ENCODE measurements at places on chromosomes 12 and 14. TPM values are rescaled to one million over a fixed set of nuclear protein-coding genes. Genes with fewer than 3 reads are reported as not detected.

Gene IGF1
- total RNA-seq: 8.3 TPM

Gene RNASE3
- total RNA-seq: not detected

Gene LRRC10
- total RNA-seq: 40.5 TPM

Gene CD163L1
- total RNA-seq: 2.1 TPM

Gene KCNK10
- total RNA-seq: not detected

Gene KRT4
- not detected for total RNA-seq

Gene TIMELESS
- total RNA-seq: 2.7 TPM

Gene RASSF8
- 26.7 TPM for total RNA-seq

Gene PIP4K2C
- total RNA-seq: 12.4 TPM

Gene STON2
- total RNA-seq: 12.0 TPM

Gene ZDHHC22
- total RNA-seq: not detected

Gene TGM1
- 1.1 TPM for total RNA-seq

Gene PAH
- 0.51 TPM for total RNA-seq

DNA sequence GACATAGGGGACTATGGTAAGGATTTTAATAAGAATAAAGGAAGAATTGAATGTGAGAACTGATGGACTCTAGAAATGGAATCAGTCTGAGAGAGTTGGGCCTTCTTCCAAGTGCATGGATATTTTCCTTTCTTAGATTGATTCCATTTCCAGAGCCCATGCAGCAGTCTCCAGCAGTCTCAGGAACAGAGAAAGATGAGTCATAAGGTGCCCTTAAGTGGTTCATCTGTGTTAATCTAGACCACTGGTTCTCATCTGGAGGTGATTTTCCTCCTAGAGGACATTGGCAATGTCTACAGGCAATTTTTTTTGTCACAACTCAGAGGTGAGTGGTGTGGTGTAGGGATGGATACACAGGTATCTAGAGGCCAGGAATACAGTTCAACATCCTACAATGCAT, 25.9 kb downstream of the TRIM9 start:
- DNase-seq: no peak

DNA sequence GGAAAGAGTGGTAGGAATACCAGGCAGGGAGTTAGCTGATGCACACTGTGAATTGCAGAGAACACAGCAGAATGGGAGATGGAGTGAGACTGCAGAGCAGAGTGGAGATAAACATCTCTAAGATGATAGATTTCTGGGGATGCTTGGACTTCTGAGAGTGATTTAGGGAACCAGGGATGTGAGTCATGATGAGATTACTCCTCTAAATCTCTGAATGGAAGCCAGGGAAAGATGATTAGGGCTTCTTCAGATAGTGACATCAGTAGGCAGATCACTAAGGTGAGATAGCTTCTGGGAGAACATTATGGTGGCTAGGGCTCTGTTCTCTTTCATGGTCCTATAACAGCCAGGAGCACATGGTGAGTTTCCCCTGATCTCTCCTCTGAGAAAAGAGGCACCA, 501.5 kb upstream of the USP15 start:
- DNase-seq: no peak

DNA sequence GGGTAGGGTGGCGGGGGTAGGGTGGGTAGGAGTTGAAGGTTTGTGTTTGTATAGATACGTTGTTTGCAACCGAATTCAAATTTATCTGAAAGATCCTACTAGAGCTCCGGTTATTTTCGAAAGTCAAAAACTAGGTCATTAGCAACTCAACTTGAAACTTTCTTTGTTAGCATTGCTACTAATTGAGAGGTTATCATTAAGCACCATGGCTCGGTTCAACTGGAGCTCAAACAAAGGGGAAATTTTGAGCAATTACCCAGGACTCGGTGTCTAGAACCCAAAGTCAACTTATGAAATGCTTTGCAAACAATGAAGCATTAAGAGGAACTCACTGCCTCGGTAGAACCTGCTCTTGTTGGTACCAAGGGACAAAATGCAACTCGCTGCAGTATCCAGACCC, 207.7 kb downstream of the BCAT1 start:
- no peak for DNase-seq

GRCh38 chr12:108755481-108755880, 24.2 kb upstream of the CORO1C start:
- no peak for DNase-seq

GRCh38 chr14:89675590-89675989, 258.6 kb upstream of the FOXN3 start:
- DNase-seq: no peak

- no peak for DNase-seq
Measured at GRCh38 chr12:124604264-124604680, 36.9 kb upstream of the NCOR2 start.

- DNase-seq: no peak
Measured at GRCh38 chr14:100025111-100025510, 40.1 kb upstream of the EVL start.

DNA sequence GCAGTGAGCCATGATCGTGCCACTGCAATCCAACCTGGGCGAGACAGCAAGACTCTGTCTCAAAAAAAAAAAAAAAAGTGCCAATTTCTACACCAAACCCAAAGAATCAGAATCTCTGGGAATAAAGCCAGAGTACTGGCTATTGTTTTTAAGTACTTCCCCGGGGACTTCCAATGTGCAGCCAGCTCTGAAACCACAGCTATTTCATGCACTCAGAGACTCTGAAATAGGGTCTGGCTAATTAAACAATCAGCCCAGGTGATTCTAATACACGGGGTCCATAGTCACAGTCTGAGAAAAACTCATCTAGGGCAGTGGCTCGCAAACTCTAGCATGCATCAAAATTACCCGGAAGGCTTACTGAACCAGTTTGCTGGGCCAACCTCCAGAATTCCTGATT, 56.3 kb downstream of the SIX6 start:
- DNase-seq: no peak

GRCh38 chr14:76708028-76708427, 53.2 kb upstream of the VASH1 start:
- no peak for DNase-seq

DNA sequence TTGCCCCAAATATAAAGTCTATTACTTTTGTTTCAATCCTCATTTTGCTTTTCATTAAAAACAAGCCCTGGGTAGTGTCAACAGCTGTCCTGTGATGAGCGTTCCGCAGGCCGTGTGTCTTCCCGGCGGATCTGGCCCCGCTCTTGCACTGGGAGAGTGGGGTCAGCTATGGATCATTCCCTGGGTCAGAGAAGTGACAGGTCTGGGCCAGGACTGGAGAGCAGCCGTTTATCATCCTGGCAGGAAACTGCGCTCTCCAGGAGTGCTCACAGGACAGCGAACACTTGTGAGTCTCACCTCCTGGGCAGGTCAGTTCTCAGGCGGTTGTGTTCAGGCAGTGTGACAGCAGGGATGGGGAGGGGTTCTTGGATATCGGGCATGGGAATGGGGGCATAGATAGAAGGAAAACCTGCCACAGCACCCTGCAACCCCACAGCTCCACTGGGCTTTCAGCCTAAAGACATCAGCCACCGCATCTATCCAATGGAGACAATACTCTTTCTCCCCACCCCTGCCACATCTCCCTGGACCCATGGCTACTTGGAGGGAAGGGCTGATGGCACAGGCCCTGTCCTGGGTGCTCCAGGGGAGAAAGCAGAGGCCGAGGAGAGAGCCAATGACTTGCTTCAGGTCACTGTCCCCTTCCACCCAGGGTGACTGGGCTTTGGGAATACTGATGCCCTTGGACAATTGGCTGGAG, 47.8 kb upstream of the CHGA start:
- DNase-seq: no peak

DNA sequence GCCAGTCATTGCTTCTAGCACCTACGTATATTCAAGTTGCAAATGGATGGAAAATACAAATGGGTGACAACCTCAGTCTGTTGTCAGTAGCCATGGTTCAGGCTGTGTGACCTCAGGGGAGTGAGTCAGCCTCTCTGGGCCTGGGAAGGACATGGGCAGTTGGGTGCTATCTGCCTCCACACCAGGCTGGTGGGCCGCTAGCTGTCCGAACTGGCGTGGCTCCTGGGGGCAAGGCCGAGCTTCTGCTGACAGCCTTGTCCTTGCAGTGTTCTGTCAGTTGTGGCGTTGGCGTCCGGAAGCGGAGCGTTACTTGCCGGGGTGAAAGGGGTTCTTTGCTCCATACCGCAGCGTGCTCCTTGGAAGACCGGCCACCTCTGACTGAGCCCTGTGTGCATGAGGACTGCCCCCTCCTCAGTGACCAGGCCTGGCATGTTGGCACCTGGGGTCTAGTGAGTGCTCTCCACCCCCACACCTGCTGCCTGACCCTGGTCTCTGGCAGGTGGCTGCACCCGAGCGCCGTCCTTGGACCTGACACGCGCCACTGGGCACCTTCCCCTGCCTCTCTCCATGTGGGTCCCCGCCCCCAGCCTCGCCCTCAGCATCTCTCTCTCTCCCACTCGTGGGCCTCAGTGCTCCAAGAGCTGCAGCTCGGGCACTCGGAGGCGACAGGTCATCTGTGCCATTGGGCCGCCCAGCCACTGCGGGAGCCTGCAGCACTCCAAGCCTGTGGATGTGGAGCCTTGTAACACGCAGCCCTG, 17.1 kb downstream of the PAPLN start:
- DNase-seq: no peak

- no peak for DNase-seq
Measured at GRCh38 chr12:71642264-71642663, 21.4 kb downstream of the ZFC3H1 start.

DNA sequence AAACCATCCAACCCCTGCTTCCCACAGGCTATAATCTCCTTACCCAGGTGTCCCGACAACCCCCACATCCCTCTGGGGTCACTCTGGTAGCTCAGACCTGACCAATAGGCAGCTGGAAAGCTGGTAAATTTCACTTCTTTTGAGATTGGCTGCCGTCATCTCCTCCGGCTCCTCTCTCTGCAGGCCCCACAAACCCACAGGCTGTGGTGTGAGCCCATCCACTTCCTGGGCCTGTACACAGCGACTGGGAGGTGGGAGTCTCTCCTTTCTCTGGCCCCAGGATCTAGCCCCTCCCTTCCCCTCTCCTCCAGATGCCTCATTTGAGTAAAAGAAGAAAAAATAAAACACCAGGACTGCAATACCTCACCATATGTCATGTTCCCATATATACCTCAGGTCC, 709 bp downstream of the INHBC start:
- DNase-seq: no peak

DNA sequence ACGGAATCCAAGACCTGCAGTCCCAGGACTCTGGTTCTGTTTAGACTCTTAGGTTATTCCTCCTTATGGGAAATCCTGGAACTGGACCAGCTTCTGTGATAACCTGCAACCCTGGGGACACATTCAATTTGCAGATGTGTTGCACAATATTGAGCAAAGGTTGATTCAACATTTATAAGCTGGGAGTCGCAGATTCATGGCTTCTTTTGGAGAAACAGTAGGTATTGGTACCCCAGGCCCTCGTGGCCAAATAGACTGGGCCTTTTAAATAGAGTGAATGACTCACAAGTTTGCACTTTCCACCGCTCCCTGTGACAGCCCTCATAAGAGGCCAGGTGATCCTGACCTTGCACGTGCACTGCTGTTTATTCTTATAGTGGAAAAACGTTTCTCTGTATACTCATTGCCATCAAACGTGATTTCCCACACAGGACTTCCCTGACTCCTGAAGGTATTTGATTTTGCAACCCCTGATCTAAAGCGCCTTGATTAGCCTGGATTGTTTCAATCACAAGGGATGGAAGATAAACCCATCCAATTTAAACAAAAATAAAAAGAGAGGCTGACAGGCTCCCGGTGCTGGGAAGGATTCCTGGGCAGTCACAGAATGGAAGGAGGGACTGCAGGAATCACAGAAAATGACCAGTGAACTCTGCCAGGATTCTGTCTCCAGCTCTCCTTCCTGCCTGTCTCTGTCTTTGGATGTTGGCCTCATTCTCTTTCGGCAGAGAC, 98.0 kb downstream of the VCPKMT start:
- DNase-seq: no peak

GRCh38 chr14:100400115-100400514, 77.0 kb downstream of the SLC25A47 start:
- no peak for DNase-seq

- DNase-seq: no peak
Measured at GRCh38 chr14:67776653-67777322, 39.6 kb downstream of the ZFYVE26 start.

- DNase-seq: no peak
Measured at GRCh38 chr12:14845350-14845750, 2.0 kb upstream of the ART4 start.

DNA sequence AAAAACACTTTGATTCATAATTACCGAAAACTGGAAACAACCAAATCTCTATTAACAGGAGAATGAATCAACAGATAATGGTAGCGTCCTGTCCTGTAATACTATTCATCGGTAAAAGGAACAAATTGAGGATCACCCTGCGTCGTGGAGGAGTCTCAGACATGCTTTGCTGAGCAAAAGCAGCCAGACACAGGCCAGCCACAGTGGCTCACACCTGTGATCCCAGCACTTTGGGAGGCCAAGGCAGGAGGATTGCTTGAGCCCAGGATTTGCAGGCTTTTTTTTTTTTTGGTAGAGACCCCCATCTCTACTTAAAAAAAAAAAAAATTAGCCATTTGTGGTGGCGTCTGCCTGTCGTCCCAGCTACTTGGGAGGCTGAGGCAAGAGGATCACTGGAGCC, 34.1 kb upstream of the MMP17 start:
- no peak for DNase-seq

GRCh38 chr12:119263466-119263865, 71.1 kb upstream of the CCDC60 start:
- no peak for DNase-seq

DNA sequence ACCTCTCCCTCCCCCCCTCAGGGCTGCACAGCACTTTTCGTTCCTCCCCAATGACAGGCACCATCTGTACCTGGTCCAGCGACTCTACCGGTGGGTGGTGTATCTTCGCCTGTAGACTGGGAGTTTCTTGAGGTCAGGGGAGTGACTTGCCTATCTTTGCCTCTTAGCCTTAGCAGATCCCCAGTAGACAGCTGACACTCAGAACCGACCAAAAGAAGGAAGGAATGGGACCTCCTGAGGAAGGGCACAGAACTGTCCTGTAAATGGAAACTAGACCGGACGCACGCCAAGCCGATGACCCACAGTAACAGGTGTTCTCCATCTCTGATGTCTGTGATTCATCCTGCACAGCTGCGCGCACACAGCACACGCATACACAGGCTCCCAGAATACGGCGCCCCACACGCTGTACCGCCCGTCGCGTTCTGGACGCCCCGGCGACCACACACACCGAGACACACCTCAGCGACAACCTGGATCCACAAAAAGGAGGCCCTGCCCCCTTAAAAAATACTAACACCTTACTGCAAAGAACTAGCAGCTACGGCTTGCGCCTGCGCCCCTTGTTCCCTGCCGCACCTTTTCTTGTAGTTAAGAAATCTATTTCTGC, 673 bp upstream of the TTC9 start:
- no peak for DNase-seq

All from Right ventricle myocardium superior (tissue), 1 donor.